Stimulated activated CD8-positive, alpha-beta memory T cell treated with anti-CD3 and anti-CD28 coated beads, Interleukin-4, amount 100 ng/mL, for 1 hour (primary cell): ENCODE measurements at places on chromosomes 5 and 9.

DNA sequence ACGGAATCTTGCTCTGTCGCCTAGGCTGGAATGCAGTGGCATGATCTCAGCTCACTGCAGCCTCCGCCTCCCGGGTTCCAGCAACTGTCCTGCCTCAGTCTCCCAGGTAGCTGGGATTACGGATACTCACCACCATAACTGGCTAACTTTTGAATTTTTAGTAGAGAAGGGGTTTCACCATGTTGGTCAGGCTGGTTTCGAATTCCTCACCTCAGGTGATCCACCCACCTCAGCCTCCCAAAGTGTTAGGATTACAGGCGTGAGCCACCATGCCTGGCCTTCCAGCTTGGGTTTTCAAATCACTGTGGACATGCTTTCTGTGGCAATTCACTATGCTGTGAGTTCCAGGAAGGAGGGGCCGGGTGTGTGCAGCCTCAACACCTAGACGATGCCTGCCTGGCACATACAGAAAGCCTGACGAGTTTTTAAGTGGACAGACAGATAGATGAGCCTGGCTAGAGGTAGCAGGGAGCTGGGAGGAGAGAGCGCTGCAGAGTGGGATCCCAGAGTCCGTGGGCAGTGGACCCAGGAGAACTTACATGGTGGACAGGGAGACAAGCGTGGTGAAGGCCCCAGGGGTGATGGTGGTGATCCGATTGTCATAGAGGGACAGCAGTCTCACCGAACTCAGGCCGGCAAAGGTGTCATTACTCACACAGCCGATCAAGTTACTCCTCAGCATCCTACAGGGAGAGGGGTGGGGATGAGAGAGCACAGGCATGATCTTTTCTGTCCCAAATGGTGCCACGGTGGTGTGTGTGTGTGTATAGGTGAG lies 173.4 kb upstream of the PANK3 start:
- no peak for DNase-seq

GRCh38 chr9:96289392-96289791 lies 12.6 kb downstream of the HSD17B3 start:
- DNase-seq = no peak

DNA sequence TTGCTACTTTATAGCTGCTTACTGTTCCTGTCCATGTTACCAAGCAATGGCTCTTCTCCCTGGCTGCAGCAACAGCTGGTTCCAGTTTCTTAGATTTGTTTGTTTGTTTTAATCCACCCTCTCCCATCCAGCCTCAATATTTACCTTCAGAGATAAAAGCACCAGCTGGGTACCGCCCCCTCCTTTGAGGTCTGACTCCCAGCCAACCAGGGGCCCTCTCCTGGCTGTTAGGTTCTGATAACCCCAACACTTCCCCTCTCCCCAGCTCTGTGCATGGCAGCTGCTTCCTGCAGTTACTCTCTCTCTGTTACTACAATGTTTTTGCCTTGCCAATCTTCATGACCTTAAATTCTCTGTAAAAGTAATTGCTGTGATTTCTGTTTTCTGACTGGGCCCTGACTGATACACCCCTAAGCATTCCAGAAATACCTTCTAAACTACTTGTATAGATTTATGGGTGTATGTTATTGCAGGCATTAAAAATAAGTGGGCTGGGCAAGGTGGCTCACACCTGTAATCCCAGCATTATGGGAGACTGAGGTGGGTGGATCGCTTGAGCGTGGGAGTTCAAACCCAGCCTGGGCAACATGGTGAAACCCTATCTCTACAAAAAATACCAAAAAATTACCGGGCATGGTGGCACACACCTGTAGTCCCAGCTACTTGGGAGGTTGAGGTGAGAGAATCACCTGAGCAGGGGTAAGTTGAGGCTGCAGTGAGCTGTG lies 2.6 kb upstream of the GCNT1 start:
- DNase-seq = no peak

DNA sequence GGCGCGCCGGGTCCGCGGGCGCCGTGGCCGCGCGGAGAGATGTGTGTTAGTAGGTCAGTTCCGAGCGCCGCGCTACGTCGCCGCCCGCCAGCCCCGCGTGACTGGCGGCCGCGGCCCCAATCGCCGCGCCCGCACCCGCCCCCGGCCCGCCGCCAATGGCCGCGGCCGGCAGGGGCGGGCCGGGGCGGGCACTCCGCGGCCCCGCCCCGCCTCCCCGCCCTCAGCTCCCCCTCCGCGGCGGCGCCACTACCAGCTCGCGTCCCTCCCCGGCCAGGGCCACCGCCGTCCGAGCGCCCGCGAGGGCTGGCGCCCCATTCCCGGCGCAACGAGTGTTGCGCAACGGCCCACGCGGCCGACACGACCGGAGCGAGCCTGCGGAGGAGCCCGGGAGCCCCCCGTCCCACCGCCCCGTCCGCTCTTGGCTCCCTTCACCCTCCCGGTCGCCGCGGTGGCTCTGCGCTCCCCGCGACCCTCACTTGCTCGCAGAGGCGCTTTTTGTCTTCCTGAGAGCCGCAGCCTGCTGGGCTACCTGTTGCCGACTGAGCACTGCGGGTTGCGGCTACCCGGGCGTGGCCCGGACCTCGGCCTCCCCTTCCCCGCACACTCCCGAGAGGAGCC lies at the start of gene NFIL3:
TSS of gene NFIL3 (minus strand) at position 48 of the 618 bp plus-strand sequence. CDS start 13,098 bp downstream, outside the sequence.
- DNase-seq = peak; percentile 40

GRCh38 chr5:42570966-42571960 lies 148.0 kb downstream of the GHR start:
- DNase-seq = no peak

- no peak for DNase-seq
Observed at GRCh38 chr9:97830884-97831829, 21.9 kb upstream of the FOXE1 start.

DNA sequence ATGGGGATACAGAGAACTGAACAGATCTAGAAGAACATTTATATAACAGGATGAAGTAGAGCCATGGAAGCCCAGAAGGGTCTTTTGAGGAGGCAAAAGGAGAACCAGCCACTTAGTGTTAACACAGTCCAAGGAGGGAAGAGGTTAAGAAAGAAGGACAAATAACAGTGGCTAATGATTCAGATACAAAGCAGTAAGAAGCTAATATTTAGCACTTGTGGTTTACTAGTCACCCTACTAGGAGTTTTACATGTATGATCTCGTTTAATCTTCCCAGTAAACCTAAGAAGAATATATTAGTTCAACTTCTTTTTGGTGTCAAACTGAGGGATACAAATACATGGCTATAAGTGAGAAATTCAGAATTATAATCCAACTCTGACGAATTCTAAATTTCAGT lies 7.7 kb downstream of the FBXO4 start:
- no peak for DNase-seq

DNA sequence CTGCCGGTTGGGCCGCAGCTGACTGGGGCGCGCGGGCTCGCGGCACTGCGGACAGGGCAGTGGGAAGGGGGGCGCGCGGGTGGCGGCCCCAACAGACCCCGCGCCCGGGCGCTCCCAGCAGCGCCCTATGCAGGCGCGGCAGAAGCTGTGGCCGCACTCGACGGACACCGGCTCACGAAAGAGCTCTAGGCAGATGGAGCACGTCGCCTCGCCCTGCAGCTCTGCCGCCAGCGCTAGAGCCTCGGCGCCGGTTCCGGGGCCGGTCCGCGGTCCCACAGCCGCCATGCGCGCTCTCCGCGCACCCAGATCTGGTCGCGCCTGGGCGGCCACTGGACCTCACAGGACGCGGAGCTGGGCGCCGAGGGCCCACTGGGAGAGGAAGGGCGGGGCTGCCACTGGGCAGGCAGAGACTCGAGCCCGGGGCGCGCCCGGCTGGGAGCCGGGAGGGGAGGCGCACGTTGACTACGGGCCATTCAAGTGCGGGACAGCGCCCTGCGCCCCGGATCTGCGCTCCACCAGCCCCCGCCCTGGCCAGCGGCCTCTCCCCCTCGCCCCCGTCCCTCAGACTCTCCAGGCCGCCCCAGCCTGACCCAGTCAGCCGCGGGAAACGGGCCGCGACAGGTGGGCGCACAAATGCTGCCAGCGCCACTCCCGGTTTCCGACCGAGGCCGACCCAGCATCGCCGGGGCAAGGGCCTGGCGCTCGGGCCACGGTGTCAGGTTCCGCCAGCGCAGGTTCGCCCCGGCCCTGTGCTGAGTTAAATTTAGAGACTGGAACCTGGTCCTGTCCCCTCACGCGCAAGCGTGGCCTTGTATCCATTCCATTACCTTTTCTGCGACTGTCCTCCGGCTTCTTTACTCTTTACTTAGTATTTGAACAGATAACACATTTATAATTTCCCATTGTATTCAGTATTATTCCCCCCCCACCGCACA lies at the start of gene TRIM7:
TSS of gene TRIM7 (minus strand) at position 371 of the 935 bp plus-strand sequence. CDS start at position 285, 86 bp downstream.
- no peak for DNase-seq

- DNase-seq = no peak
Observed at GRCh38 chr5:34535944-34536623, 120.0 kb upstream of the RAI14 start.

DNA sequence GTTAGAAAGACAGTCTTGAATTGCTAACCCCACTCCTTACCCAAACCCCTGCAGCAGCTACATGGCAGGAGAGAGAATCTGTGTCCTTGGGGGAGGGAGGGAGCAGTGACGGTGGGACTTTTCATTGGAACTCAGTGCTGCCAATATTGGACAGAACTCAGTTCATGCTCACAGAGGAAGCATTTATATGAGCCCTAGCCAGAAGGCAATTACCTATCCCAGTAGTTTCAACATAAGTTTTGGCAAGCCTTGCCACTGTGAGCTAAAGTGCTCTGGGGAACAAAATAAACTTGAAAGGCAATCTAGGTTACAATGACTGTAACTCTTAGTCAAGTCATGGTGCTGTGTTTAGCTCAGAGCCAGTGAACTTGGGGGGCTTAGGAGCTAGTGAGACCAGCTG lies 1013.4 kb upstream of the COX7C start:
- DNase-seq = no peak

GRCh38 chr9:94057918-94058317 lies 26.3 kb upstream of the PTPDC1 start:
- no peak for DNase-seq

DNA sequence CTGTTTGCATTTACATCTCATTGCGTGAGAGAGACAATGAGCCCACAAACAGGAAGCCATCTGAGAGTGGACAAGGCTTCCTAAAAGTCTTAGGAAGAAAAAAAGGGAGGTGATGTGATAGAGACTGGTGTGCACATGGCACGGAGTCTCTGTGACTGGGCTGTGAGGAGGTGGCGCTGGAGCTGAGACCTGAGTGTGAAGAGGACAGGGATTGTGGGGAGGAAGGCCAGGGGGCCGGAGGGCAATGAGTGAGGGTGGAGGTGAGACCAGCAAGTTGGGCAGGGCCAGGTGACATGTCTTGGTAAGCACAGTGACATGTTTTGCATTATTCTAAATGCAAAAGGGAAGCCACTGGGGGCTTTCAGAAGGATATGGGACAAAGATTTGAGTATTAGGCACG lies 45.0 kb downstream of the TSPAN17 start:
- DNase-seq = no peak

- DNase-seq = no peak
Observed at GRCh38 chr5:96758621-96759020, 49.1 kb downstream of the ERAP1 start.

GRCh38 chr9:36690412-36691168 lies 117.9 kb downstream of the MELK start:
- no peak for DNase-seq

GRCh38 chr9:1421436-1421835 lies 371.3 kb downstream of the DMRT2 start:
- no peak for DNase-seq

DNA sequence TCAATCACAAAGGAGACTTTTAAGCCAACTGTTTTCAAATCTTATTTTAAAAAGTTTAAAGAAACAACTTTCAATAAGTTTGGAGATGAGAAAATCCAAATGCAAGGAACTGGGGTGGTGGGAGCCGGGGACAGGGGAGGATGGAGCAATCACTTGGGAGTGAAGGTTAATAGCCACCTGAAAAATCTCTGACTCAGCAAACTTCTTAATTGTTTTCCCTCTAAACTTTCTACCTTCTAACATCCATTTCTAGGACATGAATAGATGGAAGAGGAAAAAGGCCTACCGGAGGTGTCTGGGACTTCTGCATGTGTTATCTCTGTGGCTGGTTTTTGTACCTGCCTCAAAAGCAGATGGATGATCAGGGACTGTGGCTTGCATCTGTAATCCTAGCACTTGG lies 360.6 kb downstream of the OSTF1 start:
- no peak for DNase-seq

DNA sequence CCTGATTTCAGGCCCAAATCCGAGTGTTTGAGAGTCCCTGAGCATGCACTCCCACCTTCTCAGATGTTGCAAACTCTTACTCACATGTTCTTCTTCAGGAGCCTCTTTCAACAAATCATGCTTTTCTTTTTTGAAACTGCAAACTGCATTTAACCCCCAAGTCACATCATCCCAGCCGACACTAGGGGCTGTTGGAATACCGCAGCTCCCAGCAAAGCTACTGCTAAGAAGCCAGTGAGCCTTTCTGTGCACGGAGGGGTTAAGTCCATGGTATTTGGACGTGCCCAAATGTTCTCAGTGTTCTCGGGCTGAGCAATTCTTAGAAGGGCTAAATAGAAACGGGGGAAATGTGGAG lies 282.9 kb downstream of the NFIB start:
- DNase-seq = no peak

DNA sequence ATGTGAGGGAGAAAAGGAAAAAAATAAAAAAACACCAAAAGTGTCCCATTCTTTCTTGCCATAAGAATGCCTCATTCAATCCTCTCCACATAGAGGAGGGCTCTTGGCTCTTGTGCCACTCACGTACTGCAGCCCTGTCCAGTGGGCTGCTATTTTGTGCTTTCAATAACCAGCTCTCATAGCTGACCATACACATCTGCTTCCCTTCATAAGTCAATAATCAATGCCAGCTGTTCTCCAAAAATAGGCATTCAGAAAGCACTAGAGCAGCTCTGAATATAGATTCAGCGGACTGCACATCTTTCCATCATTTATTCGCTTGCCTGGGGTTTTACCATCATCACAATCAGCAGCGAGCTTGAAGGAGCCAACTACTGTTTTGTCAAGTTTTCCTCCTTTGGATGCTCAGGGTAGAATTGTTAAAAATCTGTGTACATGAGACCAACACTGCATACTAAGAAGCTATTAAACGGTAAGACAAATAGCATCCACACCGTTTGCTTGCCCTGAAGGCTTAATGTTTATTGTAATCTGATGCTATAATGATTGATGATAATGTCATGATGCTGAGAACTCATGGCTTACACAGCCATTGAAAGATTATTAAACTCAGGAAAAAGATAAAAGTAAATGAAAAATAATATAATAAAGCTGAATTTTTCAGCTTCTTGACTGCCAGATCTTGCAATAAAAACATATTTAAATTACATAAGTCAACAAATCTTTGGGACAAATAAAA lies 80.0 kb downstream of the OXCT1 start:
- DNase-seq = no peak

- DNase-seq = no peak
Observed at GRCh38 chr5:95779611-95780010, 42.9 kb downstream of the GLRX start.

- no peak for DNase-seq
Observed at GRCh38 chr9:97850746-97851445, 2.1 kb upstream of the FOXE1 start.

GRCh38 chr9:124894741-124895170 lies 32.8 kb downstream of the ARPC5L start:
- DNase-seq = no peak

DNA sequence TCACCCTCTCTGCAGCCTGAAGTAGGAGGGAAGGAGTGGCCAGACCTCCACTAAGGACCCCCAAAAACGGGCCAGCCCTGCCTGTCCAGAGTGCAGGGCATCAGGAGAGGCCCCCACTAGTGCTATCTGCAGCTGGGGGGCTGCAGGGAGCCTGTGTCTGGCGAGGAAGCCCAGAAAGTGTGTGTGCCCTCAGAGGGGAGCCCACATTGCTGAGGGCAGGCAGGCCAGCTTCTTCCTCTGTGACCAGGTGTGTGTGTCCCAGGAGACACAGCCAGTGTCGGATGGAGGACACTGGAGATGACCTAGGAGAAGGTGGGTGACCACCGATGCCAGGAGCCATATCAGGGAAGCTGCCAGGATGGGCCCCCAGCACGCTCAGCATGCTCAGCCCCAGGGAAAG lies 218.7 kb downstream of the IRX2 start:
- DNase-seq = no peak
